ENCODE measurements at places on chromosomes 5 and 9.

DNA sequence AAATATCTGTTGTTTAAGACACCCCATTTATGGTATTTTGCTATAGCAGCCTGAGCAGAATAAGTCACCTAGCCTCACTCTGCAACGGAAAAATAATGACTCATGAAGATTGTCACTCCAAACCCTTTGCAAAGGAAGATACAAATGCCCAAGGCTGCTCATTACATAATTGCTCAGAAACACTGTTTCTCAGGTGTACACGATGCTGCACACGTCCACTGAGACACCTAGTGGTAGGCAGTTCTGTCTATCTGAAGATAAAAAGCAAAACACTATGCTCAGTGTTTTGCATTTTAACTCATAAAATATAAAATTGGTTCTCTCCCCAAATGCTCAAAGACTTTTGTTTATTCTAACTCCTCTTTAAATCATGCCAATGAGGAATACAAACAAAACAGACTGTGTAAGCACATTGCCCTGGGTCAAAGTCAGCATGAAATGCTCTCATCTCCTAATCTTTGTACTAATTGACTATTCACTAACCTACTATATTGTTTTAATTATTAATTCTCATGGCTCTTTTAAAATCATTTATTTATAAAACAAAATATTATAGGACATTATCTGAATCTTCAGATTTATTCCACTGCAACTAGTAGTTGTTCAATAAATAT, 7.7 kb upstream of the TSLP start:
- DNase-seq = no peak

GRCh38 chr5:65925044-65925600, 1.3 kb upstream of the ERBIN start:
- DNase-seq = peak; percentile 41

DNA sequence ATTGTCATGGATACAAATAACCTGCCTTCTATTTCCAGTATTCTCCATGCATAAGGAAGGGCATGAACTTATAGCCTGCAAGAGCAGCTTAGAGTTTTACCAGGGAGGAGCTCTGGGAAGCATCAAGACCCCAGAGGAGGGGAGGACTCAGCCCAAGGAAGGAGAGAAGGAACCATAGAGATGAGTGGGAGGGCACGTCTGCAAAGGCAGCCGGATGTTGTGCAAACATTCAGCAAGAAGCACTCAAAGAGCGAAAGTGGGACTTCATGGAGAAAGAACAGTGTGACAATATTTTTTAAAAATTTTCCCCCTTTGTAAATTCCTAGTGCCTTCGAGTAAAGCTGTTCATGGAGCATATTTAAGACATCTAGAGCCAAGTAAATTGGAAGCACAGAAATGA, 270.1 kb upstream of the PTGER4 start:
- no peak for DNase-seq

DNA sequence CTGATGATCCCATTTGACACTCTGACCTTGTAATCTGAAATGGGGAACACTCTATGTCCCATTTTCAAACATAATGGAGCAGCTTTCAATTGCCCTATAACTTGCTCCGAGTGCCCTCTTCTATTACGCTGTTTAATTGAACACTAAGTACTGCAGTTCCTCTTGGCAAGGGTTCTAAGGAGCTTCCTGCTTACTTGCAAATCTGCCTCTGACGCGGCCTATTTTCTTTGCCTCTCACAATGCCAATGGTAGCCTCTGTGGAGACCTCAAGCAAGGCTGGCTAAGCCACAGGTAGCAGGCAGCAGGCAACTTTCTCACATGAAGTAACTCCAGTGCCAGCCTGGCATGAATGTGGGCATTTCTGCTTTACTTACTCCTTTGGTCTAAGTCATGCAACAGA, 443.4 kb upstream of the TRPC7 start:
- DNase-seq = no peak

DNA sequence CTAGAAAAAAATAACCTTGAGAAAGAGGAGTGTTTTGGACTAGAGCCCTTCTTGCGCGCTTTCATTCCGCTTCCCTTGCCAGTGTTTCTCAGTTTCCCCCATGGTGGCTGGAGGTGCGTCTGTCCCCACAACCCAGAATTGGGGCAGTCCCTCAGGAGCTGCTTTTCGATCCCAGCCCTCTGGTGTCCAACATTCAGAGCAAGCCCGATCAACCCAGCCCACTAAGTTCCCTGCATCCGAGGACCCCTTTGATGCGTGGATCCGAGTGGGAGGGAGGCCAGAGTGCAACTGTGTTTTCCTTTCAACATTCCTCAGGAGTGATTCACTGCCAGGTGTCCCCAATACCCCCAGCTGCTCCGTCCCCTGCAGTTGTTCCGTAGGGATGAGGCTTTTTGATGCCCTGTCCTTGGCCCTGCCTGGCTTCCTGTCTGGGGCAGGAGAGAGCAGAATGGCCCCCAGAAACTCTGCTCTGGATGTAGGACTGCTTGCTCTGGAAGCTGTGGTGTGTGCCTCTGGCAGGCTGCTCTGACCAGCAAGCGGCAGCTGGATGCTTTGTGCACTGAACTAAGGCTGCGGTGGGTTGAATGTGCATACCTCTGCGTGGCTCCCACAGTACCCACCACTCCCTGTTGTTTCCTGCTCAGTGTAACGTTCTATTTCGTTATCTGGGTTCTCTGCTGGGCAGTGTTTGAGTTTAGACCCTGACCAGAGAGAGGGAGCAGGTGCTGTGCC, 117.5 kb downstream of the BOD1 start:
- no peak for DNase-seq

- DNase-seq = no peak
These were observed 168.5 kb downstream of the GAS1 start for GRCh38 chr9:86778761-86779160.

DNA sequence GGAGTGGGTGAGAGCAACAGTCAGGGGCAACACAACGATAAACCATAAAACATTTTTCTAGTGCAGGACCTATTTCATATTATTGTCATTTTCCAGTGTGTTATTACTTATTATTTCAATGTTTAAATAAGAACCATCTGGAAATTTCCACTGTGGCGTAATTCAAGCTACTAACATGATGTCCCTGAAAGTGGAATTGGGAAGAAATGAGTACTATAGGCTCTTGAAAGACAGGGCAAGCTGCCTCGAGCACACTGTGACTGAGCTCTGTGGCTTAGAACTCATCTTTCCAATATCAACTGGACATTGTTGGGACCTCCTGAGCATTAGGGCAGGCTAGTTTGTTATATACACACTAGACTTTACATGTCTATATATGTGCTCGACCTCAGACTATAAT, 182.9 kb upstream of the RIOK2 start:
- DNase-seq = no peak

DNA sequence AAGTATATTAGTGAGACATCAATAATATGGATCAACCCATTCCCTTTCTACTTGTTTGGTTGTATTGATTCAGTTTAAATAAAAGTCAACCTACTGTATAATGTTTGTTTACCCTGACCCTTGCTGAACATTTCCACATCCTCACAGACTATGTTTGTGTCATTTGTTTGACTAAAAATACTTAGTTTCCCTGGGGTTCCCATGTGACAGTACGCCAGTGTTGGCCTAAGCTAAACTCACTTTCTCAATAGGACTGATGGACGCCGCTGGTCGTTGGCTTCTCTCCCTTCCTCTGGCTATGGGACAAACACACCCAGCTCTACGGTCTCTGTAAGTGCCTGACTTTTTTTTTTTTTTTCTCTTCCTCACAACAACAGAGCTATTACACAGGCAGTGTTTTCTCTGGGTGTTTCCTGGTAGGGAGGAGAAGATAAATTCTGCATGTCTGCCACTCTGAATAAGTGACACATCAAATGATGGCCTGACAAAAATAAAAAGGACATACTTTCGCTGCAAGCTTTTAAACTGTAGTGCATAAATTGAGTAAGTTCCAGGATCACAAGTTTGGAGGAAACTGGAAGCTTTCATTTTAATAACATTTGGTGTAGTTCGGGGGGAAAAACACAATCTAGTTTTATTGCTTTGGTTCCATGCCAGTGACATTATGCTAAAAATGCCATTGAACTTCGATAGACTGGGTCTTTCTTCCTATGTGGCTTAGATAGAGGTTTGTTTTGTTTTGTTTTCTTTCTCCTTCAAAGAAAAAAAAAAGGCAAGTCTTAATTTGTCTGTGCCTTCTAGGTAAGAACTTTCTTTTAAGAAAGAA, 101.0 kb downstream of the CD180 start:
- no peak for DNase-seq

GRCh38 chr5:176994460-176995121, 12.0 kb downstream of the UIMC1 start:
- DNase-seq = no peak

All from stimulated activated CD8-positive, alpha-beta memory T cell treated with anti-CD3 and anti-CD28 coated beads, Interleukin-7, amount 100 ng/mL, for 1 hour (primary cell).